ENCODE measurements at places on chromosomes 3 and 15. TPM values are rescaled to one million over a fixed set of nuclear protein-coding genes. Genes with fewer than 3 reads are reported as not detected.

Gene TF
- total RNA-seq: under 0.01 TPM

Gene GOLGA6L7
- not detected for total RNA-seq

Gene WDR93
- total RNA-seq: not detected

Gene MUC20
- 0.65 TPM for total RNA-seq

Gene TMCO5A
- not detected for total RNA-seq

Gene DNAH12
- total RNA-seq: under 0.01 TPM

Gene CNTN4
- total RNA-seq: 0.73 TPM

Gene CHAC1
- 12.0 TPM for total RNA-seq

Gene GPR160
- total RNA-seq: 0.36 TPM

Gene TMEM41A
- total RNA-seq: 12.3 TPM

Gene IGSF10
- total RNA-seq: 58.1 TPM

Gene MUSTN1
- total RNA-seq: not detected

Gene GABRA5
- total RNA-seq: not detected

Gene ALDH1L1
- 0.16 TPM for total RNA-seq

Gene RFT1
- 12.5 TPM for total RNA-seq

Gene ABHD17C
- total RNA-seq: 14.5 TPM

Gene SLC12A8
- 9.7 TPM for total RNA-seq

Gene PDCD6IP
- total RNA-seq: 220 TPM

Gene MUC4
- not detected for total RNA-seq

Gene RYR3
- total RNA-seq: under 0.01 TPM

Gene COPG1
- 402 TPM for total RNA-seq

Gene RLBP1
- total RNA-seq: not detected

Gene USP13
- 14.6 TPM for total RNA-seq

Gene SAXO2
- total RNA-seq: 1.6 TPM

Gene SPSB4
- total RNA-seq: not detected

Gene HYKK
- 1.9 TPM for total RNA-seq

Gene EPHA3
- total RNA-seq: 0.65 TPM

Gene ZIC4
- total RNA-seq: 4.5 TPM

Measured in hair follicle dermal papilla cell (primary cell).